Aorta (tissue), 5 donors: ENCODE measurements at places on chromosomes 2 and 18. TPM values are rescaled to one million over a fixed set of nuclear protein-coding genes. Genes with fewer than 3 reads are reported as not detected.

EML6 gene
- total RNA-seq = 2.6 TPM

POTEE gene
- total RNA-seq = 0.26 TPM

SPEG gene
- total RNA-seq = 453 TPM

STPG4 gene
- 0.75 TPM for total RNA-seq

REG3G gene
- 0.71 TPM for total RNA-seq

SOX11 gene
- not detected for total RNA-seq

DNA sequence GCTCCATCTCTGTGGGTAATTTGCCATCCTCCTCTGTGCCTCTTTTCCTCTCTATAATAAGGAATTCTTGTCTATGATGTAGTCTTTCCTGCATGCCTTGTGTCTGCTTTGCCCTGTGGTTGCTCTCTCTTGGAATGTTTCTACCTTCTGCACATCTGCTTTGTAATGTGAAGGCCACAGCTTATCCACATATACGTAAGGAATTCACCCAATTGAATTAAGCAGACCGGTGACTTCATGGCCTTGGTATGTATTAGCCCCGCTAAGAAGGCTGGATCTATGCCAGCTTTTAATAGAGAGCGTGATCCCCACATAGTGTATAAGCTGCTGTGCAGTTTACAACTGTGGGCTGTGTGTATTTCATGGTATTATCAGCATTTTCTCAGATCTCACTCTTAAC, 274.7 kb downstream of the RNF144A start:
- no peak for DNase-seq

- DNase-seq = no peak
These were observed 8.2 kb upstream of the GPR17 start for GRCh38 chr2:127637725-127638252.

GRCh38 chr2:52345082-52345481, 1313.2 kb upstream of the NRXN1 start:
- no peak for DNase-seq

DNA sequence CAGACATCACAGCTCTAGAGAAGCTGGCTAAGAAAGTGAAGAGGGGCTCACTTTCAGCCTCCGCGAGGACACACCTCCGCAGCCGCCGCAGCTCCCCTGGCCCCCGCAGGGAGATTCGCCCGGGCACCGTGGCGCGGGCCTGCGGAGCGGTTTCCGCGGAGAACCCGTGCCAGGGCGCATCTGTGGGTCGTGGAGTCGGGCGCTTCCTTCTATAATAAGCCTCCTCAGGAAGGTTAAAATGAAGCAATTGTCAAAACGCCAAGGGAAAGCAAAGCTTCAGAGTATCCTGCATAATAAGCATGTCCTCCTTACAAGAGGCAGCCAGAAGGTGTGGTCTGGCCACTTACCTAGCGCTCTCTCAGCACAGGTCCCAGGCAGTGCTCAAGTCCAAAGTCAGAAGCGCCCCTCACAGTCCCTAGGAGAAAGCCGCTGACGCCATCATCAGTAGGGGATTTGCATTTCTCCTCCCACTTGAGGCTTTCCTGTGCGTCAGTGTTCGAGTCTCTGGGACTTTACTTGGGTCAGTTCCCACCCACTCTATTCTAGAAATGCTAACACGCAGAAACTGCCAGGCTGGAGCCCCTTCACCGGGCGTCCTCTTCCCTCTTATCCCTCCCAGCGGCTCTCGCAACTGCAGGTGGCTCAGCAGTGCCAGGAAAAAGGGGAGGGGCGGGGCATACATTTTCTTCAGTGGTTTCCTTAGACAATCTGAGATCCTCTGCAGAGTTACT, at the start of gene STAT4:
Gene STAT4, minus strand, starts transcription at position 395 of the 731 bp plus-strand sequence. CDS start 2,791 bp downstream, outside the sequence.
- DNase-seq = peak; percentile 68
